ENCODE measurements at places on chromosomes 6 and 20.

- DNase-seq, result no peak
These were observed 41.7 kb upstream of the AIG1 start for GRCh38 chr6:143018955-143019354.

DNA sequence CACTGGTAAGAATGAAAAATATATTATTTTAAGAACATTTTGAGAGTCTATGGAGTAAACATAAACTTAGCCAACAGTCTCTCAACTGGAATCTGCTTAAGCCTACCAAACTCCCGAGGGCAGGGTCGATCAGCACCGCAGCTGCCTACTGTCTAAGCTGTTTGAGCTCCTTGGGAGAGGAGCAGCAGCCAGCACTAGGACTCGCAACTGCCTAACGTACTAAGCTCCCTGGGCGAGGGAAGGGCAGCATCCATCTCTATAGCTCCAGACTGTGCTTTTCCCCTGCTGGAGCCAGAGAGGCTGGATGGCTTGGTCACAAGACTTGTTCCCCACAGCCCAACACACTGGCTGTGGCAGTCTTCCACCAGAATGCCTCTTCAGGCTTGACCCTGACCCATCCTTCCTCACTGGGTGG is 96.4 kb downstream of the MOXD1 start:
- no peak for DNase-seq

DNA sequence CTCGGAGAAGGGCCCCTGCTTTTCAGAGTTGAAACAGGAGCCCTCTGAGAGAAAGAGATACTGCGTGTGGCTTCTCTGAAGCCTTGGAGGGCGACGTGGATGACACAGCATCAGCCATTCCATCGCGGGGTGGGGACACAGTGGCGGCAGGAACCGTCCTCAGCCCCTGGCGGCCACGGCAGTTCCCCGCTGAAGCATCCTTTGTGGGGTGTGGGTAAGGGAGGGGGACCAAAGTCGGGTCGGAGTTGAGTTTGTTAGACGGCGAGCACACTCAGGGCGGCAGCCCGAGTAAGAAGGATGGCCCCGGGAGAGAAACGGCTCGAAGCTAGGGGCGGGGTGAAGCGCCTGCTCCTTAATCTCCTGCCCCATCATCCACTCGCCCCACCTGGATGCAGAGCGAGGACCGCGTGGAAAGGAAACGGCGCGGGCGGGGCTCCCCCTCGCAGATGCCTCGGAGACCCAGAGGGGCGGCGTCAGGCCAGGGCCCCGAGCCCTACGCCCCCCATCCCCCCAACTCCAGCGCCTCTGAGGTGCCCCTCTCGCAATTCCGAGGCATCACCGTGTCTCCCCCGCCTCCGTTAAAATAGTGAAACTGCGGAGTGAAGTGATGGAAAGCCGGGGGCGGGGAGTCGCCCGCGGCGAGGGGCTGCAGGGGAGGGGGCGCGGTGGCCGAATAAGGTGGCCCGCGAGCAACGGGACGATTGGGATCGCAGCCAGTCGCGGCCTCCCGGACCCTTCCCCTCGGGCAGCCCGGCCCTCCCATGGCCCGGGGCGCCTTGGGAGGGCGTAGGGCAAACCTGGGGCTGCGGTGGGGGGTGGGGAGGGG is 796 bp upstream of the RREB1 start:
- DNase-seq, result no peak

GRCh38 chr20:38063911-38064530 is 30.5 kb downstream of the RPRD1B start:
- DNase-seq, result peak; percentile 18

- no peak for DNase-seq
These were observed 250.2 kb downstream of the ZNF217 start for GRCh38 chr20:53343448-53343847.

GRCh38 chr6:30845183-30845582 is 39.1 kb upstream of the DDR1 start:
- no peak for DNase-seq

DNA sequence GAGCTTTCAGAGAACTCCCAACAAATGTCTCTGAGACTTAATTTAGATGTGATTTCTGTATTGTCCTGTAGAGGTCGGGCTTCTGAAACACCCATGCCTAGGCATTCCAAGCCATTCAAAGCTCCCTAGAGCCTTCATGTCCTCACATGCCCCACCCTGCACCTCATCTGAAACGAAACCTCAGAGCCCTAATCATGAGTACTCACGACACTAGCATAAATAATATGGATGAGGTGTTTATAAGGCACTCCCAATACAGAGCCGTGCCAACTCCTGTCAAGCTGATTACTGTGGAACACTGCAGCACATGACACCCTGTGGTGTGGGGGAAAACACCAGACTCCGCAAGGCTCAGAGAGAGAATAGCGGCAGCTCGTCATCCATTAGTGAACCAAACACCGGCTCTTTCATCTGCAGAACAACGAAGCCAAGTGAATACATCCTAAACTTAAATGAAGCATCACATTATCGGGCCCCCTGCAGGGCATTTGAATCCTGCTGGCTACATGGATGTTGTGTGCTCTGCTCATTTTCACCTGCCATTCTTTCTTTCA is 83.8 kb downstream of the FNDC1 start:
- peak; percentile 29 for DNase-seq

Measured in GM18507 (cell line).